NCI-H187 (cell line): ENCODE measurements at places on chromosomes 5 and 9.

GRCh38 chr9:27715651-27716050, 142.4 kb upstream of the C9orf72 start:
- no peak for DNase-seq

- no peak for DNase-seq
Observed at GRCh38 chr5:78506261-78507024, 142.1 kb downstream of the LHFPL2 start.

DNA sequence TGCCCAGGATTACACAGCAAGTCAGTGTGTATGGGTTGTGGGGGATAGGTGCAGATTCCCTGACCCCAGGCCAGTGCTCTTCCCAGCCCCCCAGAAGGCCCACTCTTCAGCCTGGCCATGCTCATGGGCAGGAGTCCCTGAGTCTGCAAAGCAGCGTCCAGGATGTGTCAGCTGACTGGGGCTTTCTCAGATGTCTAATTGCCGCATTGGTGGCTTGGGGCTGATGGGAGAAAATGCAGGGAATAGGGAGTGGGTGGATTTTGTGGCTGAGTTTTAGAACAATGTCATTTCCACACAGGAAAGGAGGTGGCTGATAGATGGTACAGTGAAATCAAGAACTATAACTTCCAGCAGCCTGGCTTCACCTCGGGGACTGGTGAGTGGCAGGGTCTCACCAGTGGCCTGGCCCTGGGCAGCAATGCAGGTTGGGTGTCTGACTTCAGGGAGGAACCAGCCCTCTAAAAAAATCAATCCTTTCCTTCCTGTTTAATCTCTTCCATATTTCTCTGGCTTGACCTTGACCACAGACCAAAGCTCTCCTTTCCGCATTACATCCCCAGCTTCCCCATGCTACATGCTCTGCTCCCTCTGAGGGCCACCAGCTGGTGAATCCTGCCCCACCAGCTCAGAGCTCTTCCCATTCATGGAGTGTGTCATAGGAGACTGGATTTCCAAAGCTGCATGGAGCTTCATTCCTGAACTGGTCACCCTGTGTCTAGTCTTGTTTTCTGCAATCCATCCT, 14.2 kb downstream of the GLIPR2 start:
- no peak for DNase-seq

GRCh38 chr9:2012347-2012746, 2.8 kb upstream of the SMARCA2 start:
- no peak for DNase-seq

DNA sequence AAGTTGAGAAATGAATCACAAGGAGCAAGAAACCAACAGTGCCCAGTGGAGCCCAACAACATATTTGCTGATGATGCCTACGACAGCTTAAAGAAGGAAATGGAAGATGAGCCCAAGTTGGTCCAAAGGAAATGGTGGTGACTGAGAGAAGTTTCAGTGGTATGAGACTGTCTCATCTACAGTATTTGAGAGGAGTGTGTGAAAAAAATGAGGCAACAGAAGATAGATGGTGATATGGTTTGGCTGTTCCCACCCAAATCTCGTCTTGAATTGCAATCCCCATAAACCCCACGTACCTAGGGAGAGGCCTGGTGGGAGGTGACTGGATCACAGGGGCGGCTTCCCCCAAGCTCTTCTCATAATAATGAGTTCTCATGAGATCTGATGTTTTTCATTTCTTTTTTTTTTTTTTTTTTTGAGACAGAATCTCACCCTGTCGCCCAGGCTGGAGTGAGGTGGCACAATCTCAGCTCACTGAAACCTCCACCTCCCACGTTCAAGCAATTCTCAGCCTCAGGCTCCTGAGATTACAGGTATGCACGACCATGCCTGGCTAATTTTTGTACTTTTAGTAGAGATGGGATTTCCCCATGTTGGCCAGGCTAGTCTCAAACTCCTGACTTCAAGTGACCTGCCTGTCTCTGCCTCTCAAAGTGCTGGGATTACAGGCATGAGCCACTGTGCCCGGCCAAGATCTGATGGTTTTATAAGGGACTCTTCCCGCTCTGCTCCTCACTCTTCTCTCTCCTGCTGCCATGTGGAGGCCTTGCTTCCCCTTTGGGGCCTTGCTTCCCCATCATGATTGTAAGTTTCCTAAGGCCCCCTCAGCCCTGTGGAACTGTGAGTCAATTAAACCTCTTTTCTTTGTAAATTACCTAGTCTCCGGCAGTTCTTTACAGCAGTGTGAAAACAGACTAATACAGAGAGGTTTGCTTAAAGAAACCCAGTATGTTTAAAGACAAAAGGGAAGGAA, 30.2 kb downstream of the EFCAB9 start:
- no peak for DNase-seq

GRCh38 chr5:143968071-143968878, 156.3 kb downstream of the HMHB1 start:
- DNase-seq = no peak

GRCh38 chr5:102800427-102800826, 45.3 kb downstream of the PAM start:
- no peak for DNase-seq

DNA sequence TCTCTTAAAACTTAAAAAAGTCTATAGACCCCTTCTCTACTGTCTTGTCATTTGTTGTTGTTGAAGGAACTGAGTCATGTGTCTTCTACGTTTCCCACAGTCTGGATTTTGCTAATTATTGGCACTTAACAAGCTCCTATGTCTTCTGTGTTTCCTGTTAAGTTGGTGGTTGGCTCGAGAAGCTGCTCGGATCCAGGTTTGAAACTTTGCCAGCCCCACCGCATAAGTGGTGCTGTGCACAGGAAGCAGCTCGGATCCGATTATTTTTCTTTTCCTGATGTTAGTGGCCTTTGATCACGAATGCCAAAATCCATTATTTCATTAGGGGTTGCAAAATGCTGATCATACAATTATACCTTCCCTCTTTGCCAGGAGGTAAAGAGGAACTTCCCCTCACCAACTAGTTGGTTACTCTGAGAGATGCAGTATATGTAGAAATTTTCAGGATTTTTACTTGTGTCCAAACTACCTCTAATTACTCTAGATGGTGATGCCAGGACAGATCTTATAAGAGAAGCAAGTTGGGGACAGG, 186.5 kb downstream of the NSG2 start:
- no peak for DNase-seq

- DNase-seq = no peak
Observed at GRCh38 chr5:135028791-135029476, 5.1 kb downstream of the PITX1 start.

- DNase-seq = no peak
Observed at GRCh38 chr5:171639966-171640365, 145.7 kb upstream of the SMIM23 start.

DNA sequence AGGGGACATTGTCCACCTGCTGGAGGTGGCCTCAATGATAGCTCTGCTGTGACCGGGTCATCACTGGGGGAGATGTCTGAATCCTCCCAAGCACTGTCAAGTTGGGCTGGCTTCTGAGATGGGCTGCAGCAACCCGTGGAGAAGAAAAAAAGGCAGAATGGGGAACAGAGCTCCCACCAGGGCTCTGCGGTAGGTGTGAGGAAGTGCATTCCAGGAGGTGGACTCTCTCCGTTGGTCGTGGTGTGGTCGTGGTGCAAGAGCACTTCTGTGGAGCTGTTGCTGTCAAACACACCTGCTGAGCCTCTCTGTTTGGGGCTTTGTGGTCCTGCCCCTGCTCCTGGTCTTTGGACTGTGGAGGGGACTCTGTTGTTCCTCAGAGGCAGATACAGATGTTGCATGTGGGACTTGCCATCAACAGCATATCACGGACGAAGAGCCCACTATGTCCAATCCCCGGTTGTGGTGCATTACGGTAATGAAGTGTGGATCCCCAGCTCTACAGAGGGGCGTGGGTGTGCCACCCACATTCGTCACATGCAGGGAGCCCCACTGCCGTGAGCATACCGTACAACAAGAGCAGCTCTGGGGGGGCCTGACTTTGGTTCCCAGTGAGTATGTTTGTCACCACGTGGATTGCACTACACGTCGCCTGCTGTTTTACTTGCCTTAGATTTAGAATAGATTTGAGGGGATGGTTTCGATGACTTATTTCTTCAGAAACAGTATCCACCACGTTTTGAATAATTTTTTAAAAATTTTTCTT, 36.0 kb upstream of the PITX1 start:
- DNase-seq = no peak

GRCh38 chr5:160303690-160304089, 8.7 kb downstream of the CCNJL start:
- no peak for DNase-seq

DNA sequence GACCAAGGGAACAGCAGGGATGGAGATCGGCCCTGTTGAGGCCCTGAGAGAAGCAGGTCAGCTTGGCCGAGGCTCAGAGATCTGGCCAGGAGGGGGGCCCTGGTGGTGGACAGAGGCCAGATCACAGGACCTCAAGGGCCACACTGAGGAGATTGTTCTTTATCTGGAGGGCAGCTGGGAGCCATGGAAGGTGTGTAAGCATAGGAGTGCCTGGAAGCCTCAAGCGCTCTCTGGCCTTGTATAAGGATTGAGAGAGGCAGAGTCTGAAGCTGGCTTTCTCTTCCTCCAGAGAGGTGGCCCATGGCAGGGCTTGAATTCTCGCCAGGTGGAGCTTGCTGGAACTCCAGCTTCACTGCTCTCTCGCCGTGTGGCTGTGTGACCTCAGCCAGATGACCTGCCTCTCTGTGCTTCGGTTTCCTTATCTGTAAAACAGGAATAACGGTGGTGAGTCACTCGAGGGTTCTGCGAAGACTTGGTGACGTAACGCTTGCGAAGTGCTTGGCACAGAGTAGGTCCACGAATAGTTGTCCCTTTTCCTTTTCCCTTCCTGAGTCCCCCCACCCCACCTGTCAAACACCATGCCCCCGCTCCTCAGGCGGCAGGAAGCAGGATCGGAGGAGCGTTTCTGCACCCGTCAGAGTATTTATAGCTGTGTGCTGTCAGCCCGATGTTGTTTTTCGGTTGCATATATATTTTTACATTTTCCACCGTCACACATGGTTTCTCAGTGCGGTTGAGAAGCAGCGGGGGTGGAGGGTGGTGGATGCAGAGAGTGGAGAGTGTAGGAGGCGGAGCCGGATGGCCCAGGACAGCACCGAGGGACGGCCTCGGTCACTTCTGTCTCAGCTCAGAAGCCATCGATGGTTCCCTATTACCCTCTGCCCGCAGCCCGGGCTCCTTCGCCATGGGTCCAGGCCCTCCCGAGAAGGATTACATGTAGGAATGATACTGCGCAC, 17.0 kb upstream of the CRB2 start:
- DNase-seq = no peak

GRCh38 chr5:150419630-150420270, 7.0 kb upstream of the CD74 start:
- DNase-seq = no peak

DNA sequence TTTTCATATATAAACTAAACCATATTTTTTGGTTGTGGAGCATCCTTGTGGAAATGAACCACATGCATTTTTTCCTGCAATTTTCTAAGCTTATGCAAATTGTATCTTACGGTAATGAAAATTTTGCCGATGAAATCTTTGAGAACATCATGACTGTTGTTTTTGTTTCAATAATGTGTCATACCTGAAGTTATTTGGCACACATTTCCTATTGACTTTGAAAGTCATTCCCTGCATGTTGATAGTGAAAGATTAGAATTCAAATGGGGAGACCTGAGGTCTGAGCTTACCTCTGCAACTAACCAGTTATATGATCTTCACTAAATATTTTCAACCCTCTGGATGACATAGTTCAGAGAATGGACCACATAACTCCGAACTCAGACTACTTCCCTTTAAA, 88.5 kb downstream of the PRR16 start:
- no peak for DNase-seq

DNA sequence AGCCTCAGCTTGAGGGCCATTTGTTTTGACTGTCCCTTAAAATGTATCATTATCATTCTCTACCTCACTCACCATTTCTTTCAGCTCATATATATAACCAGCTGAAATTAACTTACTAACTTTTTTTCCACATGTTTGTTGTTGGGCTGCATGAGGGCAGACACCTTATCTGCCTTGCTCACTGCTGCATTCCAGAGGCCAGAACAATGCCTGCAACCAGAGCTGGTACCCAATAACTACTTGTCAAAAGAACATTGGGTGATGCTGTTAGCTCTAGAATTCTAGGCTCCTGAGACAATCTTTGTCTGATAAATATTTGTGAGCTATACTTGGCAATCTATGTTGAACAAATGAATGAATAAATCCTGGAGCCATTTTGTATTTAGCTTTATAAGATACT, 68.3 kb downstream of the HTR4 start:
- DNase-seq = no peak

- DNase-seq = no peak
Observed at GRCh38 chr9:17635115-17635890, 56.4 kb downstream of the SH3GL2 start.

DNA sequence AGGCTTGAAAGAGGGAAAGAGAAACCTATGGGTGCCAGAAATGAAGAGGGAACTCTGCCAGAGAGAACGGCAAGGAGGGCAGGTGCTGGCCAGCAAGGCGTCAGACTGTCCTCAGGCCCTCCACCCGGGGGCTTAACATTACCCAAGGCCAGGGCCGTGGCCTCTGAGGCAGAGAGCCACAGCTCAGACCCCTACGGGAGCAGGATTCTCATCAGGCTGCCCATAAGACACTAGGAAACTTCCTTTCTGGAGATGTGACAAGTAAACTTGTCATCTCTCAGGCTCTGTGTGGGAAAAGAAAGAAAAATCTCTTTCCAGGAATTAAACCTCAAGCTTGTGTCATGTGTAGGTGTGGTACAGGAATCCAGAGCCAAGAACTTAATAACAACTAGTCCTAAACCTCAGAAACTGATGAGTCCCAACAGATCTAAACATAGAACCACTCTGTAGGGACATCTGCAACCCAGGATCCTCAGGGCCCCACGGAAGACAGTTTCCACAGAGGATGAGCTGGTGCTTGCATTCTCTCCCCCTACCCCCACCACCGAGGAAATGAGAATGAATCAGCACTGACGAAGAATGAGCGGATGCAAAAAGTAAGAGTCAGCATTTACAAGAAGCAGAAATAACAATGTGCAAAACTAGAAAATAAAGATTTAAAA, 74.3 kb downstream of the DCP2 start:
- DNase-seq = no peak

DNA sequence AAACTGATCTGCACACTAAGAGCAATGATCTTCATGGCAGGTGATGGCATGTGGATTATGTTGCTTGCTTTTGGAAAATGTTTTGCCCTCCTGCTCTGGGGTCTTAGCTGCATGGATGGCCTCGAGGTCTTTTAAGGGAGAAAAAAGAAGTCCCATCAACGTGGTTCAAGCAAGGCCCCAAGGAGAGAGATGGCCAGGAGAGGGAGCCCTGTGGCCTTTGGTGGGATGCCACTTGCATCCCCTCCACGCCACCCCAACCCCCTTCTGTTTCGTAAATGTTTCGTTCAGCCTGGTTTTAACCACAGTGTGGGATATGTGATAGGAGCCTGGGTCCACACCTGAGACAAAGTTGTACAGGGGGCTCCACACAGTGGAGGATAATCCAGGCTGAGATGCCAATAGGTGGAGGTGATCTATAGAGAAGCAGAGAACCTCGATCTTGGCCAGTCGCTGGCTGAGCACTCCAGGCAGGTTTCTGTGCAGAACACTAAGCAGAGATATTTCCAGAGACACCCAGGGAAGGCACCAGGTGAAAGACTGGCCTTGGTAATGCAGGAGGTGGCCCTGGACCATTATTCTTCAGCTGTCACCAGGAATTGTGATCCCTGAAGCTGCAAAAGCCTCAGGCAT, 25.8 kb upstream of the FRRS1L start:
- DNase-seq = no peak

GRCh38 chr5:92659246-92659645, 921.8 kb downstream of the NR2F1-AS1 start:
- no peak for DNase-seq
